ENCODE measurements at places on chromosomes 7 and 10.

GRCh38 chr10:22573820-22574569 lies 140.4 kb downstream of the PIP4K2A start:
- DNase-seq, result no peak

DNA sequence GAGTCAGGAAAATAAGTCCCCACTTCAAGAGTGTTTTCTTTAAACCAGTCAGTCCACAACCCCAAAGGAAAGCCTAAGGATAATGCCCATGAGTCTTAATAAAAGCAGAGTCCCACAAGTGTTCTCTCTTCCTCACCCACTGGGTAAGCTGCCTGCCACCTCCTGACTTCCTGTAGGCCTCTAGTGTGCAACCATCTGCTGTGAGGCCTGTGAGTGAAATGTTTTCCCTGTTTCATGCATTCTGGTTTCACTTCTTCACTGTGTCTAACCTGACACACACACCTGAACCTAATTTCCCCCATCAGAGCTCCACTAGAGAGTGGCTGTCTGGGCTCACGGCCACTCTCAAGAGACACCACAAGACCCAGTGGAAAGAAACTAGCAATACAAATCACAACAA lies 38.9 kb upstream of the GDF10 start:
- DNase-seq, result peak; percentile 77

DNA sequence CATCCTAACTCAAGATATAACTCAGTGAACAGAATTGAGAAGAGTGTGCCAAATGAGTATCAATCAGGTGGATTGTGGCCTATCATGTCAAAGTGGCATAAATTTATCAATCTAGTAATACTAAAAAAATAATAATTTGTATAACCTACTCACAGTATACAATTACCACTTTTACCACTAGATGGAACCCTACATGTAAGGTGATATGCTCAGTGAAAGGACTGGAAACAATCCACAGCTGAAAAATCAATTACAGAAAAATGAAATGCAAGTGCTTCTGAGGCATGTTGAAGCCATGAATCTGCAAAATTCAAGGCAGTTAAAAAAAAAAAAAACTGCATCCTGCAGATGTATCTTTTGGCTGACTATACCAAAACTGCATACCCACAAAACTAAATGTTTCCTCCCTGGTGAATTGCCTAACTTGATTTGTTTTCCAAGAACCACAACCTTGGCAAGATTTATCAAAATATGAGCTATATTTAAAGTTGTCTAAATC lies 13.9 kb downstream of the ARHGAP19 start:
- DNase-seq, result no peak

GRCh38 chr7:43757073-43757720 lies 1.3 kb upstream of the BLVRA start:
- DNase-seq, result no peak

- no peak for DNase-seq
Observed at GRCh38 chr10:63712717-63713115, 191.5 kb downstream of the REEP3 start.

DNA sequence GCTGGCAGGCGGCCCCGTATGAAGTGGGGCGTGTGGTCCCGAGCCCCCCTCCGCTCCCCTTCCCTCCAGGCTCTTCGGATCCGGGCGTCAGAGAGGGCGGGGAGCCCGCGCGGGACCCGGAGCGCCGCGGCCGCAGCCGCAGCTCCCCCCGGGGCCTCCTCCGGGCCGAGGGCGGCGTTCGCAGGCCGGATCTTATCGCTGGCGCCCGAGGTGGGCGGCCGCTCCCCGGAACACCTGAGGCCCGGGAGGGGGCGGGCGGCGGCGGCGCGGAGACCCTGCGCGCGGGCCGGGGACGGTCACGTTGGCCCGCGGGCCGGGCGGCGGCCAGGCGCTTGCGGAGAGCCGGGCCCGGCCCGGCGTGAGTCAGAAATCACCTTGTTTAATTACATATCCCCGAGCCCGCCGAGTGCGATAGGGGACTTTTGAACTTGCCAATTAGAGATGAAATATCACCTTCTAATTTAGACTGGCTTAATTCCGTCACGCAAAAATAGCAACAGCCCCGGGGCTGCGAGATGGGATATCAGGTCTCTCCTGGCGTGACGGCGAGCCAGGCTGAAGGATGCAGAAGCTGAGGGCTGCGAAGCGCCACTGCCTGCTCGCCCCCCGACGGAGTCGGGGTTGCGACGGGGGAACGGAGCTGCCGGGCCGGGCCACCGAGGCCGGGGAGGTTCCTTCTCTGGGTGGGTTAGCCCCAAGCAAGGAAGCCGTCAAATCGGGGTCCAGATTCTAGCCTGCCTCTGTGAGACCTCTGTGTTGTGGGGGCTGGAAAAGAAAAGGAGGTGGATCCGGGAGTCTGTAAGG lies 43.4 kb downstream of the LDB3 start:
- peak; percentile 56 for DNase-seq

Data from Peyer's patch (tissue), 4 donors.